Stimulated activated CD4-positive, alpha-beta T cell treated with anti-CD3 and anti-CD28 coated beads, TNF-alpha, amount 100 ng/mL, for 4 hours (primary cell): ENCODE measurements at places on chromosomes 2 and 18.

DNA sequence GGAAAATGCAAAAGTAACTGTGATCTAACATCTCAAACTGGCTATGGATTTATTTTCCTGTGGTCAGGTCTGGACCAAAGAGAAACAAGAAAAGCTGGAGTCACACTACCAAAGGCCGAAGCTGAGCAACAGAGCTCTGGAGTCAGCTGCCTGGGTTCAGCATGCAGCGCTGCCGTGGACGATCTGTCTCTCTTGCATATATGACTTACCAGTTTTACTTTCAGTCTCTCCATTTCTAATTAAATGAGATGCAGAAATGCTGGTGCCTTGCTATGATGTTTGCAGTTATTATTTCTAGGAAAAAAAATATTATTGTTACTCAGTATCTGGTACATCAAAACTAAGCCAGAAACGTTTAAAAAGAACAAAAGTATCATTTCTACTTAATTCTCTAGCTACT lies 813.2 kb downstream of the RNF144A start:
- no peak for DNase-seq

DNA sequence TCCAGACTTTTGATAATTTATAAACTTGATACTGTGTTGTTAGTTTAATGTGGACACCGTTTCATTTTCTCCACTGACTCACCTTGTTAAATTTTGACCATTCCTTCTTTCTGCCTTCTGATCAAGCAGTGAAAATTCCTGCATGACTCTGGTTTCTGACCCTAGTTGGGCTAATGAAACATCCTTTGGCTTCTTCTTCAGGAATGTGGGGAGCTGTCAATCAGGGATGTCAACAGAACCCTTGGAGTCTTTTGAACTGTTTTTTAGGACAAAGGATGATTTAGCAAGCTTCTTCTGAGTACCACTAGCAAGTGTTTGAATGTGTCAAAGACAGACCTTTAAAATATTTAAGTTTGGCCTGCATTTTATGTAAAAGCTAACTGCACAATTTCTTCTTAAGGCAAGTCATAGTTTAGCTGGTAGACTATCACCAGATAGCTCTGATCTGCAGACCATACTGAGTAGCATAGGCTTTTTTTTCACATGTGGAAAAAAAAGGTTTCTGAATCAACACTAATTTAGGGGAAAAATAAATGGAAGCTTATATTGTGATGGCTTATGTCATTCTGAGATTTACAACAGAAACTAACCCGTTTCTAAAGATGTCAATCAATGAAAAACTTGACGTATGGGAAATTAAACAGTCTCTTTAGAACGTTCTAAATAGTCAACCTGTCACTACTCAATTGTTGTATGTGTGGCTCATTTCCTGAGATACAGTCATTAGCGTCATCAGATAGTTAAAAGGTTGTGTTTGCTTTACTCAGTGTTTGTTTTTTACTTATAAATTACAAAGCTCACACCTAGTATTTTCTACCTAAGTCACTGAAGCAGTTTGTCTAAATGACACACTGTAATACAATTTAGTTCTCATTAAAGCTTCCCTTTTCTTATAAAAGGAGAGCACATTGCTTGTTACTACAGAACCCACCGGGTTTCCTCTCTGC lies 311.4 kb downstream of the PTPRM start:
- no peak for DNase-seq

GRCh38 chr2:232321817-232322559 lies 56.6 kb upstream of the ALPP start:
- no peak for DNase-seq

- no peak for DNase-seq
These were observed 656.4 kb downstream of the MBD2 start for GRCh38 chr18:53567929-53568574.

GRCh38 chr18:29080946-29081345 lies 904.0 kb upstream of the CDH2 start:
- no peak for DNase-seq

GRCh38 chr2:26807788-26808460 lies 22.1 kb downstream of the CENPA start:
- no peak for DNase-seq

- no peak for DNase-seq
These were observed 298.6 kb upstream of the CDH20 start for GRCh38 chr18:61034580-61034979.

GRCh38 chr2:40448476-40449079 lies 3.3 kb downstream of the SLC8A1 start:
- DNase-seq = no peak
